ENCODE measurements at places on chromosomes 1 and 21. TPM values are rescaled to one million over a fixed set of nuclear protein-coding genes. Genes with fewer than 3 reads are reported as not detected.

GRCh38 chr1:61654067-61654466, 70.9 kb downstream of the TM2D1 start:
- no peaks in the 10 kb centered on the region for H3K27me3 ChIP-seq
- no peak overlapping the region for H3K27ac ChIP-seq
- no peak for DNase-seq

Gene TTC22
- 0.59 TPM for total RNA-seq

DNA sequence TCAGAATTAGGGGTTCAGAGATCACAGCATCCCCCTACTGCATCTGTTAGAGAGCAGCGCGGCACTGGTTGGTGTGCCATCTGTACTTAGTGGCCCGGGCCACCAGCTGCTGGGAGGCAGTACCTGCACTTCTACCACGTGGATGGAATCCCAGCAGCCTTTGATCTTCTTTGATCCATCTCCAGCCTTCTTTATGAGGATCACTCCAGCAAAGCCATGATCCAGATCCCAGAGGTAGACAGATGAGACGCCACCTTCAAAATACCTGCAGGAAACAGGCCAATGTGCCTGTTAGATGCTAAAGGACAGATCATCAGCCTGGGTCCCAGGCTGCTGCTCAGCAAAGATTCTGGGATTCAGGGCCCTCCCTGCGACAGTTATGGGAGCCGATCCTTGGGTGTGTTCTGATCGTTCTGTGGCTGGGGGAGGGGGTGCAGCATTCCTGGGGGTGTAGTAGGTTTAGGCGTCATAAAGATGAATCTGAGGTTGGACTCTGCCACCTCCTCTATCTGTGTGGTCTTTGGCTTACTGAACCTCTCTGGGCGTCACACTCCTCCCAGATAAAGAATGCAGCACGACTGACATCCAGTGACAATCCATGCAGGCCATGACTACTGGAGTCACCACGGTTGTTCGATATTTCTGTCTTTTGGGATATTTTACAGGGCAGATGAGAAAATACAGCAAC, 45.3 kb downstream of the SLC66A1 start:
- no peak for DNase-seq
- peaks cover 42% of the 10 kb centered on the region for H3K4me1 ChIP-seq
- no peaks in the 10 kb centered on the region for H3K27me3 ChIP-seq
- H3K4me3 ChIP-seq, result no peak overlapping the region
- H3K27ac ChIP-seq, result no peak overlapping the region

Gene CELA2B
- total RNA-seq, result not detected

Gene OR2L13
- 2.6 TPM for total RNA-seq

GRCh38 chr1:70364439-70364838, 9.9 kb upstream of the ANKRD13C start:
- DNase-seq, result no peak
- no peaks in the 10 kb centered on the region for H3K4me1 ChIP-seq
- no peak overlapping the region for H3K4me3 ChIP-seq
- no peaks in the 10 kb centered on the region for H3K36me3 ChIP-seq

- H3K27me3 ChIP-seq, result no peaks in the 10 kb centered on the region
- peaks cover 72% of the 10 kb centered on the region for H3K36me3 ChIP-seq
- no peak overlapping the region for H3K27ac ChIP-seq
Measured at GRCh38 chr21:45481977-45482898, 60.0 kb downstream of the SLC19A1 start.

Gene DOCK7
- total RNA-seq, result 83.2 TPM

DNA sequence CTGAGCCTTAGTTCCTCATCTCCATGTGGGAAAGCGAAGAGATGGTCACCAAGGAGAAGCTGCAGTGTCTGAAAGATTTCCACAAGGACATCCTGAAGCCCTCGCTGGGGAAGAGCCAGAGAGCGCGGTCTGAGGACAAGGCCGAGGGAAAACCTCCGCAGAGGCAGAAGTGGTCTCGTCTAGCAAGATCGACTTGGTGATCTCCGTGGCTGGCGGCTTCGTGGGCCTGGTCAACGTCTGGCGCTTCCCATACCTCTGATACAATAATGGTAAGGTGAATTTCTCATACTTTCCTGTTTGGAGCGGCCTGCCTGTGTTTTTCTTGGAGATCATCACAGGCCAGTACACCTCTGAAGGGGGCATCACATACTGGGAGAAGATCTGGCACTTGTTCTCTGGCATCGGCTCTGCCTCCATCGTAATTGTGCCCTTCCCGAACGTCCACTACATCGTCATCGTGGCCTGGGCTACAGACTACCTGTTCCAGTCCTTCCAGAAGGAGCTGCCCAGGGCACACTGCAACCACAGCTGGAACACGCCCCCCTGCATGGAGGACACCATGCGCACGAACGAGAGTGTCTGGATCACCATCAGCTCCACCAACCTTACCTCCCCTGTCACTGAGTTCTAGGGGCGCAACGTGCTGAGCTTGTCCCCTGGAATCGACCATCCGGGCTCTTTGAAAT, 841.1 kb upstream of the TMPRSS15 start:
- no peak overlapping the region for H3K27ac ChIP-seq
- H3K27me3 ChIP-seq, result no peaks in the 10 kb centered on the region
- no peak for DNase-seq
- no peak overlapping the region for H3K4me3 ChIP-seq

GRCh38 chr1:116147972-116148371, 36.8 kb downstream of the MAB21L3 start:
- no peak for DNase-seq
- H3K4me1 ChIP-seq, result peaks cover 22% of the 10 kb centered on the region
- no peak overlapping the region for H3K4me3 ChIP-seq
- H3K27ac ChIP-seq, result no peak overlapping the region
- H3K27me3 ChIP-seq, result no peaks in the 10 kb centered on the region

DNA sequence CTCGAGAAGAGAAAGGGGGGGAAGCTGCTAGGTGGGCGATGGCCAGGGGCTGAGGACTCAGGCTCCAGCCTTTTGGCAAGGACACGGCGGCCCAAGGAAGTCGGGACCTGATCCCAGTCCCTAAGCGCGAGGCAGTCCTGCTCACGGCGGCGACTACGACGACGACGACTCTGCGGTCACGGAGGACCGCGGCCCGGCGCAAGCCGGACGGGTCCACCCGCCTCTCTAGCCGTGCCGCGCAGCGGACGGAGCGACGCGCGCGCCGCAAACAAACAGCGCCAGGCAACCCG, 401 bp downstream of the WNT9A start:
- peaks cover 2% of the 10 kb centered on the region for H3K27me3 ChIP-seq
- H3K36me3 ChIP-seq, result peaks cover 7% of the 10 kb centered on the region
- DNase-seq, result no peak
- peak overlapping the region; percentile 44 for H3K4me3 ChIP-seq
- peaks cover 61% of the 10 kb centered on the region for H3K4me1 ChIP-seq

DNA sequence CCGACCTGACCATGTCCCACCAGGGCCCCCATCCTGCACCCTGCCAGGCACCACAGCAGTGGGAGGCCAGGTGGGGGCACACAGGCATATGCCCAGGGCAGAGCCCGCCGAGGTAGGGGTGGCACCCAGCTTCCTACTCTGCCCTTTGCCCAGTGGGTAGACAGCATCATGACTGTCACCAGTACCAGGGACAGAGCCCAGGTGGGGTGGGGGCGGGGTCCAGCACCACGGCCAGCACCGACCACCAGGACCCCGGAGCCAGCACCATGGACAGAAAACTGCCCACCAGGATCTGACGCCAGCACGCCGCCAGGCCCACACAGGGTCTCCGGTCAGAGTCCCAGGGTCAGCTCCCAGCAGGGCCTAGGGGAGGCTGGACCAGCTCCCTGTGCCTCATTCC, 3.8 kb downstream of the TAS1R3 start:
- peaks cover 13% of the 10 kb centered on the region for H3K4me1 ChIP-seq
- no peaks in the 10 kb centered on the region for H3K27me3 ChIP-seq
- DNase-seq, result no peak

Gene FAM76A
- 11.4 TPM for total RNA-seq

DNA sequence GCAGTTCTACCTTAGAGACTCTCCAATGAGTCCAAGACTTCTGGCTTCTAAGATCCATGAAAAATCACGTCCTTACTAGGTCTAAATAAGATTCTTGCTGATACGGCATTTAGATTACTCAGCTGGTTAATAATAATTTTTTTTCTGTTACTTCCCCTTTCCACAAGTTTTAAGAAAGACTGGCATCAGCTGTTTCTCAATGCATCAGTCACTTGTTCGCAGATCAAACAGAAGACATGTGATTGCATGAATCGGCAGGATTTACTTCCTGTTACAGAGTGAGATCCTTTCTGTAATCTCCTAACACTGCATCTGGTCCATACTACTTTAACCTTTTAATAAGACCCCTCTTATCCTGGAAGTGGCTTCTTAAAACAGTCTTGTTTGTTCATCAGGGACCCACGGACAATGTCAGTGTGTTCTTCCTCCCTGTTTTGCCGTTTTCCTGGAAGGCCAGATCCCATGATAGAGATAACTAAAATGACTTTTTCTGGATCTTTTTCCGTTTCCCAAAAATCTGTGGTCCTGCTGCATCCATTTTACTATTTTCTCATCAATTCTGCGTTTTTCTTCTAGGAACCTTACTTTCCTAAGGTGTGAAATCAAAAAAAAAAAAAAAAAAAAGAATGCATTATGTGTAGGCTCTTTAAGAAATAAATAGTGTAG, 6.1 kb downstream of the NPL start:
- H3K36me3 ChIP-seq, result no peaks in the 10 kb centered on the region
- peaks cover 5% of the 10 kb centered on the region for H3K4me1 ChIP-seq
- H3K27me3 ChIP-seq, result no peaks in the 10 kb centered on the region
- no peak overlapping the region for H3K27ac ChIP-seq

GRCh38 chr1:83838573-83838972, 160.4 kb downstream of the TTLL7 start:
- no peak overlapping the region for H3K4me3 ChIP-seq
- no peak for DNase-seq
- H3K27me3 ChIP-seq, result no peaks in the 10 kb centered on the region
- no peaks in the 10 kb centered on the region for H3K36me3 ChIP-seq

Gene CYP4A11
- 0.72 TPM for total RNA-seq

DNA sequence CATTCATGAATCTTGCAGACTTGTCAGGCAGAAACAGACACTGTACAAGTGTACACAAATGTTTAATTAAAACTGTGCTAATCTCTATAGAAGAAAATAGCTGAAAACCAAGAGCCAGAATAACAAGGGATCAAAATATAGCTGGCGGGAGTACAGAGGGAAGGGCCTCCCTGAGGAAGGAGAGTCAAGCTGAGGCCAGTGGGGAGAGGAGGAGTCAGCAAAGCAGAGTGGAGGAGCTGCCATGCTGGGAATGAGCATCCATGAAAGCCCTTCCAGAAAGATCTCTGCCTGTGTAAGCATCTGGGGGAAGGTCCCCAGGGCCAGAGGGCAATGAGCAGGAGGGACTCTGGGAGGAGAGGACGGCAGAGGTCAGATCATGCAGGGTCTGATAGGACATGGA, 15.1 kb downstream of the SLAMF8 start:
- H3K36me3 ChIP-seq, result peaks cover 5% of the 10 kb centered on the region
- DNase-seq, result no peak
- H3K27me3 ChIP-seq, result no peaks in the 10 kb centered on the region
- no peak overlapping the region for H3K27ac ChIP-seq
- no peak overlapping the region for H3K4me3 ChIP-seq

DNA sequence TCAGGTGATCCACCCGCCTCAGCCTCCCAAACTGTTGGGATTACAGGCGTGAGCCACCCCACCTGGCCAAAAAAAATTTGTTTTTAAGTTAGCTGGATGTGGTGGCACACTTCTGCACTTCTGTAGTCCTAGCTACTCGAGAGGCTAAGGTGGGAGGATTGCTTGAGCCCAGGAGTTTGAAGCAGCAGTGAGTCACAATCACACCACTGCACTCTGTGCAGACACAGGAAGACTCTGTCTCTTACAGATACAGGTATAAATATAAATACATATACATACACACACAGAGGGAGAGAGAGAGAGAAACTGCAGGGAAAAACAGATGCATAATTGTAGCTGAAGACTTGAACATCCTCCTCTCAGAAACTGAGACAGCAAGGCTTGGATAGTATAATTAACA, 34.8 kb upstream of the EPS15 start:
- no peaks in the 10 kb centered on the region for H3K27me3 ChIP-seq
- no peak overlapping the region for H3K27ac ChIP-seq
- no peaks in the 10 kb centered on the region for H3K4me1 ChIP-seq

DNA sequence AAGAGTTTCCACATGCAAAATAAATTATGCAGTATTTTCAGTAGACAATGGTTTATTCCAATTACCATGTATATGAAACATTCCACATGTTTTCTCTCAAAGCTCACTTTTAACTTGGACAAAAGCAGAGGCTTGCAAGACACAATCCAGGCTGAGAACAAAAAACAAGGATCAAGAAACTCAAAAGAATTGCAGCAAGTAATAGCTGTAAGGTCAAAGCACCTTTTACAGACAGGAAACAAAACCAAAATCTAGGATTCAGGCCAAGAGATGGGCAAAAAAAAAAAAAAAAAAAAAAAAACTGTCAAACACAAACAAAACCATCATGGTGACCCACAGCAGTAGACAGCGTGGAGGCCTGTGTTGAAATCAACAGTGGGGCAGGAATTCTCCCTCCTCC, 9.3 kb downstream of the RGS1 start:
- H3K27ac ChIP-seq, result no peak overlapping the region
- H3K27me3 ChIP-seq, result no peaks in the 10 kb centered on the region
- H3K4me1 ChIP-seq, result no peaks in the 10 kb centered on the region

GRCh38 chr1:245248231-245248731, 93.5 kb downstream of the KIF26B start:
- no peak overlapping the region for H3K4me3 ChIP-seq
- H3K27ac ChIP-seq, result no peak overlapping the region
- peaks cover 5% of the 10 kb centered on the region for H3K4me1 ChIP-seq

Gene TDRD5
- 3.9 TPM for total RNA-seq

DNA sequence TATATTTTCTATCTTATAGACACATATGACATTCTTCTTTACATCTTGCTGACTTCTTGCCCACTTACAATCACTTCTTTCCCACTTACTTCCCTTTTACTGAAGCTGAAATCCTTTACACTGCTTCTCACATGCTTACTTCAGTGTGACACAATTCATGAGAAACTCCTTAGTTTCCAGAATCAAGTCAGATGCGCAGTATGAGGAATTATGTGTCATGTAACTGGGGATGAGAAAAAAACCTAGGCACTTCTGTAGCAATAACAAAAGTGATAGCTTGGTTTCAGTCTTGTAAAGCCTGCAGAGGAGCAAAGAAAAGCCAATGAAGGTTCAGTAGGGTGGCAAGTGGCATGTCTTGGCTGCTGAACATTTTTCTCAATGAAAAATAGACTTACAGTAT, 566.2 kb upstream of the RGS18 start:
- no peak overlapping the region for H3K4me3 ChIP-seq
- DNase-seq, result no peak
- no peaks in the 10 kb centered on the region for H3K27me3 ChIP-seq
- H3K27ac ChIP-seq, result no peak overlapping the region
- H3K4me1 ChIP-seq, result no peaks in the 10 kb centered on the region
- H3K36me3 ChIP-seq, result no peaks in the 10 kb centered on the region

DNA sequence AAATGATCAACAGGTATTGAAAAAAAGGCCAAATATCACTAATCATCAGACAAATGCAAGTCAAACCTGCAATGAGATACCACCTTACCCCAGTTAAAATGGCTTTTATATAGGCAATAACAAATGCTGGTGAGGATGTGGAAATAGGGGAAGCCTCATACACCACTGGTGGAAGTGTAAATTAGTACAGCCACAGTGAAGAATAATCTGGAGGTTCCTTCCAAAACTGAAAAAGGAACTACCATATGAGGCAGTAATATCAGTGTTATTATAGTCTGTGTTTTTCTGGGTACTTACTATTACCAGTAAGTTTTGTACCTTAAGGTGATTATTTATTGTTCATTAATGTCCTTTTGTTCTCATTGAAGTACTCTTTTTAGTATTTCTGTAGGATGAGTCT, 201.3 kb downstream of the MRPL39 start:
- DNase-seq, result no peak
- no peak overlapping the region for H3K4me3 ChIP-seq
- no peaks in the 10 kb centered on the region for H3K27me3 ChIP-seq
- no peaks in the 10 kb centered on the region for H3K4me1 ChIP-seq

Measured in spinal cord (tissue), 10 donors.